ENCODE measurements at places on chromosomes 4 and X.

- DNase-seq, result no peak
Measured at GRCh38 chr4:13455411-13455810, 28.7 kb downstream of the RAB28 start.

DNA sequence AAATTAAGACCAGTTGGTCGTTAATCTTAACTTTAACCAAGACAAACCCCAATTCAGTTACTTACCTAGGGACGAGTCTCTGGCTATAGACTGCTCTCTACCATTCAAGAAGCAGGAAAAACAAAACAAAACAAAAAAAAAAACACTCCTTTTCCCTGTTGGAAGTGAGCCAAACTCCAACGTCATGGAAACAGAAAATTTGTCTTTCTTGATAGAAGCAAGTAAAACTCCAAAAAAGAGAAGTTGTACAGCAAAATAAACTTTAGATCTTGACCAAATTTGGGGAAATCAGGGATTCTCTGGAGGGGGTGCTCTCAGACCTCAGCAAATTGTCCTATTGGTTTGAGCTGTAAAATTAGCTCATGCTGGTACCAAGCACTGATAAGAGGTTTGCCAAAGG is 3.7 kb downstream of the CNGA1 start:
- no peak for DNase-seq

- no peak for DNase-seq
Measured at GRCh38 chr4:16862697-16863096, 35.7 kb downstream of the LDB2 start.

DNA sequence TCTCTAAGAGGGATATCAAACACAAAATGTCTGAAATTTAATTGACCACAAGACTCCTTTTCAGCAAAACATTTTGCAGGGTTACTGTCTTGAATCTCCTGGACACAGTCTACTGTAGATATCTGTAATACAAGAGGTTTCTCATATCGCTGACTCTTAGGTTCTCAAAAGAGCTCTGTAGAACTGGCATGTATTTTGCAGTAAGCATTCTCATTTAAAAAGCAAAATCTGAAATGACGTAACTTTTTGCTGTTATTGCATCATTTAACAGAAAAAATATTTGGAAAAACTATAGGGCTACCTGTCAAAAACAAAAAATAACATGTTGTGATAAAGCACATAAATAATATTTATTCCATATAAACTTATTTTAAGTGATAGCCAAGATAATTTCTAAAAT is 114.2 kb downstream of the CDS1 start:
- DNase-seq, result no peak

DNA sequence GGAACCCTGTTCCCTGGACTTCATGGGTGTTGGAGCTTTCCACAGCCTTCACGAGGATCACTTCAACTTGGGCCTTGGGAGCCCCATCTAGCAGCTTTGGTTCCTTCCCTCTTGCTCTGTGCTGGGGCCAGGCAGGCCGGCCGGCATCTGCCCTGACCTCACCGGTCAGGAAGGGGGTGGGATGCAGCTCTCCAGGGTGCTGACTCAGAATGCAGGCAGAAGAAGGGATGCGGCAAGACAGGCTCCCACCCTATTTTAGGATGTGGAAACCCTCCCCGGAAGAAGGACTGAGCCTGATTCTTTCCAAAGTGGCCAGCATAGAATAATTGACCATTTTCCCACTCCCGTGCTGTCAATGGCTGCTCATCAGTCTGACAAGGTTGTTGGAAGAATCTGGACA is 47.1 kb downstream of the FHDC1 start:
- DNase-seq, result no peak

DNA sequence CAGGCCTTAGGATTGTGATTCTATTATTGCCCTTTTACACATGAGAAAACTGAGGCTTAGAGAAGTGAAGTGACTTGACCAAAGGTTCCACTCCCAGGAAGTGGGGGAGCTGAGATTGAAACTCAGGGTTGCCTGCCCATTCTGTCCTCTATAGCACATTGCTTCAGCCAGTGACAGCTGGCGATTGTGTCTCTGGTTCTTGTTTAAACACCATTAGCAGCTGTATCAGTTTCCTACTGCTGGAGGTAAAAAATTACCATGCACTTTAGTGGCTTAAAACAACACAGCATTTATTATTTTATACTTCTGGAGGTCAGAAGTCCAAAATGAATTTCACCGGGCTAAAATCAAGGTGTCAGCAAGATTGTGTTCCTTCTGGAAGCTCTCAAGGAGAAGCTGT is 205.8 kb upstream of the MAMLD1 start:
- no peak for DNase-seq

DNA sequence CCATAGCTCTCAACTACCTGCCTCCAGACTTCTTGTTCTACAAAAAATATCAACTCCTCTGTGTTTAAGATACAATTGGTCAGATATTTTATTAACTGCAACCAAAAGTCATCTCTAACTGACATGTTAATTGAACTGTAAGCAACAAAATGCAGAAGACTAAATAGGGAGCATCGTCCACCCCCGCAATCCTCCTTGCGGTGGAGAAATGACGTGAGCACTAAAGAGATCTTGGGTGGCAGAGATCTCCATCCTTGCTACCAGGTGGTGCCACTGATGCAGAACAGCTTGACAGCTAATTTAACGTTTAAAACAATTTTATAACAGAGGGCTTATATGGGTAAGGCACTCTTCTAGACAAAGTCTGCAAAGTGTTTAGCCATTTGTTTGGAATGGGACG is 164.4 kb upstream of the FTHL17 start:
- no peak for DNase-seq

- no peak for DNase-seq
Measured at GRCh38 chr4:42267724-42268123, 115.3 kb upstream of the BEND4 start.

DNA sequence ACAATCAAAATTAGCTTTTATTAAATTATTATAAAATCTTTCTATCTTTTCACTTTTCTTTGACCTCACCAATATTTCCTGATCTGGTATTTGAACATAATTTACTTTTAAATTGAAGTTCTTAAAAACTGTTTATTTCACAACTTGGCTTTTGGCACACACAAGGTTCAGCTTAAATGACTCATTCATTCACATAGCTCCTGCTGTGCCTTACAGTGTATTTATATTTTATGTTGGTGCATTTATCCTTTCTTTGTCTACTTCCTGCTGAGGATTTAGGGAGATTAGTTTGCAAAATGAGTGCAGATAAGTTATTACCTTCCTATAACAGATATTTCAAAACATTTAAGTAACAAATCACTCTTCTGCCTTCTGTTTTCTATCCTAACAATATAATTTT is 430.6 kb downstream of the DTHD1 start:
- no peak for DNase-seq

DNA sequence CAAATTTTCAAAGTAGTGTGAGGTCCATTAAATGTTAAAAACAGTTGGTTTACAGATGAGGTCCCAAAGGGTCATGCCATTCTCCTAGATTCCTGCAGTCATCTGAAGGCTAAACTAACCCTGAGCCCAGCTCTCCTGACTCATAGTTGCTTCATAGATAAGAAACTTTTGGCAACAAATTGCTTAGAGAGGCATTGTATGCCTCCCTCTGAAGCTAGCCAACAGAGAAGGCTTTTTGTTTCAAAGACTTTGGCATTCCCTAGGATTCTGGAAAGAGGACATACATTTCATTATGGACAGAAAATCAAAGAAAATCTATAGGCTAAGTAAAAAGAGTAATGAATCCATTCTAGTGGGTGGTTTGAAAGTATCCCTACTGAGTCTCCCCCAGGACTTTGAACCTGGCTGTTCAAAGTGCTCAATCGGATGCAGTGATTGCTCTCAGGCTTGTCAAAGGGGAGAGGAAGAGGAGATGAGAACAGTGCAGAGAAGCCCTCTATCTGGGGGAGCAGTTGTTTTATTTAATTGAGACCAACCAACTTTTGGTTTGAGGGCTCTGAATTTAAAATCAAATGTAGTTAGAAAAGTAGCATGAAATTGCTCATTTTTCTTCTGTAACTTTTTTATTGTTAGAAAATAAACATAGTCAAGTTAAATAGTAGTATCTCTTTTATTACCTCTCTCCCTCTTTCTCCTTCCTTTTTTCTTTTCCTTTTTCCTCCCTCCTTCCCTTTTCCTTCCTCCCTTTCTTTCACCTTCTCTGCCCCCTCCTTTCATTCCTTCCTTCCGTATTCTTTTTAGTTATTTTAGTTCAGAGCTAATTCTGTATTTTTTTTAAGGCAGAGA is 72.3 kb upstream of the ZNF518B start:
- no peak for DNase-seq

Measured in stimulated activated CD4-positive, alpha-beta T cell treated with anti-CD3 and anti-CD28 coated beads, Interleukin-15, amount 100 ng/mL, for 1 hour (primary cell).